GM19239 (cell line): ENCODE measurements at places on chromosomes 3 and 15.

- DNase-seq = no peak
Measured at GRCh38 chr3:151591441-151591840, 130.6 kb upstream of the IGSF10 start.

DNA sequence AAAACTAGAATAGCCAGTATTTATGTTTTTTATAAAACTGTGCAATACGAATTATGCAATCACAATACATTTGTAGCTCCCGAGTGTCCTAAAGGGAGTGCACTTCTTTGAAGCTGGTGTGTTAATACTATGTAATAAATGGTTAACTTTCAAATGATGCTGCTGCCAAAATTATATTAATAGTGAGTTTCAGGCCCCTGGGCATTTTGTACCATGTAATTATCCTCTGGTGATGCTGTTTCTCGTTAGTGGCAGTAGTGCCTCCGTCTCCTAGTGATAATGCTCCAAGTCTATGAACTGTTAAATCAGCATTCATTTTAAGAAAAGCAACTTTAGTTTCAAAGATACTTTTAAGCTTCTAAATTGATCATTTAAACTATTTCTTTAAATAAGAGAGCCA is 132.7 kb upstream of the BHLHE40 start:
- no peak for DNase-seq

DNA sequence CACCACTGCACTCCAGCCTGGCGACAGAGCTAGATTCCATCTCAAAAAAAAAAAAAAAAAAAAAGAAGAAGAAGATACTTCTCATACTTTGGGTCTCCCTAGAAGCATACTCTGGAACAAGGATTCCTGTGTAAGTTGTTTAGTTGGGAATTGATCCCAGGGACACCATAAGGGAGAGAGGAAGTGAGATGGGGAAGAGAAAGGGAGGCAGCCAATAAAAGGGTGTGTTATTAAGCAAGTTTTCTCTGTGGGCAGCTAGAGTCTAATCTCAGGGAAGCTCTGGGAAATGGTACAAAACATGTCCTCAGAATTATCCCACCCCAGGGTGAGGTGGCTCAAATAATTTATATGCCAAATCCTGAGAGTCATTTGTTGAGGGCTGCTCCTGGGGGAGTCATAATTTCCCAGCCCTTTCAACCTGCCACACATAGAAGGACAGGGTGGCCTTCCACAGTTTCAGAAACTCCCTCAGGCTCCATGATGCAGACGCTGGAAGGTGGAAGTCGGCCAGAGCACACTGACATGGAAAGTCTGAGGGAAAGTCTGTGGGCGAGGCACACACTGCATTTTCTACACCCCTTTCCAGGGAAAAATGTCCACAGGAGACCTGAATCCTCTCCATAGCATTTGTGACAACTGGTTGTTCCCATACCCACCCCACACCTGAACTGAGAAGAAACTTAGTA is 86.4 kb upstream of the SLC4A7 start:
- no peak for DNase-seq

DNA sequence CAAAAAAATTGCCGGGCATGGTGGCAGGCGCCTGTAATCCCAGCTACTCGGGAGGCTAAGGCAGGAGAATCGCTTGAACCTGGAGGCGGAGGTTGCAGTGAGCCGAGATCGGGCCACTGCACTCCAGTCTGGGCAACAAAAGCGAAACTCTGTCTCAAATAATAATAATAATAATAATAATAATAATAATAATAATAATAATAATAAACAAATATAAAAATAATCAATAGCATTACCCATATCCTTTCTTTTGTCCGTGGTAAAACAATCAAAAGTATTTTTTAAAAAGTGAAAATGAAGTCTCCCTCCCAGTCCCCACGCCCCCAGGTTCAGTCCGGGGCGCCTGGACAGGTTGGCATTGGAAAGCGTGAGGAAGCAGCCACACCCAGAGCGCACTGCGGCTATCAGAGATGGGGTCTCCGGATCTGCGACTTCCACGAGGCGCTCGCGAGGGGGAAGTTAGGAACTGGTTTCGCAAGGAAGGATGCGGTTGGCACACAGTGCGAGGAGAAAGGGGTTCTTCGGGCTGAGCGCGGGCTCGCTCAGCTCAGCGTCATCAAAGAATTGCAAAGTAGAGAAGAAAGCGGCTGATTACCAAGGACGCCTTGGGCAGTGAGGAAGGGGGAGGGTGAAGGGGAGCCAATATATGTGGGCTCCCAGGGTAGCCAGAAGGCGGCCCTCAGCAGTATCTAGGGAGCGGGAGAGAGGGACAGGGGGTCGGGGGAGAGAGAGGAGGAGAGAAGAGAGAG is 69.5 kb upstream of the EPHB3 start:
- DNase-seq = no peak

DNA sequence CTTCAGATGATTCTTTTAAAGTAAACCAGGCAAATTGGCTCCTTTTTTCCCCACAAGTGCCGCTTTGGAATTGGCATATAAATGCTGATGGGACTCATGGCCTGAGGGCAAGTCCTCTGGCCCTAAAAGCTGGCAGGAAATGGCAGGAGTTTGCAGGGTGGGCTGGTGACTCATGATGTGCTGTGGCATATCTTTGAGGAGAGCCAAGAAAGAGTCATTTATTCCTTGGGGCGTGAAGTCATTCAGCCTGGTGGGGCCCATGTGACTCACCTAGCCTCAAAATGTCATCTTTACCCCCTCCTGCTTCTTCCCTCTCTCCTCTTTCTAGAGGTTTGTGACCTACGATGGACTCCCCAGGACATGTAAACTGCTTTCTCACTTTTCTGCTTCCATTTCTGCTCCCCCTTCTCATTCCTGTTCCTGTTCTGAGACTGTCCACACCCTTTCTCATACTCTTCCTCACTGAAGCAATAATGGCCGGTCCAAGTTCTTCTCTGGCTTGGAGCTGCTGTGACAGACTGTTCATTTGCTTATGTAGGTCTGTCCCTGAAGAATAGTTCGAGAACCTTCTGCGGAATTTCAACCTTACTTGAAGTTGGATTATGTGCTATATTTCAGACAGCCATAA is 326.1 kb downstream of the SATB1 start:
- DNase-seq = no peak

DNA sequence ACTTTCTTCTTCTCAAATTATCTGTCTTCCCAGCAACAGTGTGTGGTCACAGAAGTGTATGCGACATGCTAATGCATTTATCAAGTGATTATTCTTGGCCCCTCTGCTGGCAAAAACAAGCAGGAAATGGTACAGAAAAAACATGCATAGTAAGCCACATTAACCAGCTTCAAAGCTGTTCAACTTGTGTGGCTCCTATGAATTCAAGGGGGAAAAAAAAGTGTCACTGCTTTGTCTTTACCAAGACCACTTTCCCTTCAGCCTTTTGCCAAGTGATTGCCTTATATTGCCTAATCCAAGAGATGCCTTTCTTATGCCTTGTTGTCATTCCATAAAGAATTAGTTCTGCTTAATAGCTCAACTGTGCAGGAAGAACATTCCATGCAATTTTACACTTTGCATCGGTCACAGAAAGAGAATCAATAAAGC is 39.1 kb downstream of the PRTG start:
- no peak for DNase-seq
